ENCODE measurements at places on chromosomes 5 and 9.

DNA sequence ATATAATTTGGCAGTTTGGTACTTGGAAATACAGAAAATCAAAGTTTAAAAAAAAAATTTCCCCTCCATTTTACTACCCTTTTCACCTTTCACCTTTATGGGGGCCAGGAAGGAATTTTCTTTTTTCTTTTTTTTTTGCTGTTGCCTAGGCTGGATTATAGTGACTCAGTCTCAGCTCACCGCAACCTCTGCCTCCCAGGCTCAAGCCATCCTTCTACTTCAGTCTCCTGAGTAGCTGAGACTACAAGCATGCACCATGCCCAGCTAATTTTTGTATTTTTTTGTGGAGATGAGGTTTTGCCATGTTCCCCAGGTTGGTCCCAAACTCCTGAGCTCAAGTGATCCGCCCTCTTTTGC lies 9.1 kb downstream of the CHMP5 start:
- DNase-seq, result no peak

DNA sequence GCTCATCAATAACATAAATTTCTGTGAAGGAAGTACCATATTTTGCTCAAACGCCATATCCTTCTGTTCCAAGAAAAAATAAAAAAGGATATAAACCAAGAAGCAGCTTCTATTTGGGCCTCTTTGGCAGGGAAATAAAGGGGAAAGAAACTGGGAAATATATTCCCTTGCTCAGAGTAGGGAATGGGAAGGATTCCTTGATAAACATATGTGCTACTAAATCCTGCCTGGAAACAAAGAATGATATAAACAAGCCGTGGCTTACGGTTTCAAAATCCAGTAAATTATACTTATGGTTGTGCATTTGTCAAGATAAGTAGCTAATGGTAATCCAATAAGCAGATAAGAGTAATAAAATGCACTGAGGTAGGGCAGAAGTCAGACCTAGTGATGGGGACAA lies 481.6 kb downstream of the NTRK2 start:
- no peak for DNase-seq

- DNase-seq, result no peak
These were observed 69.0 kb upstream of the XPA start for GRCh38 chr9:97766092-97766491.

- DNase-seq, result no peak
These were observed at the start of gene PCDHGA1 for GRCh38 chr5:141330299-141331080. PCDHGA1 (plus strand) TSS chr5:141330514.

GRCh38 chr5:99030906-99031440 lies 102.2 kb upstream of the CHD1 start:
- DNase-seq, result no peak

DNA sequence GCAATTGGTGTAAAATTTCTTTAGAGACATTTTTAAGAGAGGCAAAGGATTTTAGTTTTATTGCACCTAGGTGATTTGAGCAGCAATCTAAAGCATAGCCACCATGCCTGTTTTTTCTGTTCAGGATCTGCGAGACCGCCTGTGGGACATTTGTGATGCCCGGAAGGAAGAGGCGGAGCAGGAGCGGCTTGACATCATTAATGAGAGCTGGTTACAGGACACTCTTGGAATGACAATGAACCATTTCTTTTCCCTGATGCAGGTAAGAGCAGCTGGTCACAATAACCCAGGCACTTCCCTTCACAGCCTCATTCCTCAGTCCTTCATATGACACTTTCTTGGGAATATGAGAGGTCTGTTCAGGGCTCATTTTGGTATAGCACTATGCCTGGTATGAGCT lies 103.2 kb upstream of the IL7R start:
- DNase-seq, result no peak

GRCh38 chr5:31769530-31769929 lies 130.6 kb downstream of the PDZD2 start:
- DNase-seq, result no peak

DNA sequence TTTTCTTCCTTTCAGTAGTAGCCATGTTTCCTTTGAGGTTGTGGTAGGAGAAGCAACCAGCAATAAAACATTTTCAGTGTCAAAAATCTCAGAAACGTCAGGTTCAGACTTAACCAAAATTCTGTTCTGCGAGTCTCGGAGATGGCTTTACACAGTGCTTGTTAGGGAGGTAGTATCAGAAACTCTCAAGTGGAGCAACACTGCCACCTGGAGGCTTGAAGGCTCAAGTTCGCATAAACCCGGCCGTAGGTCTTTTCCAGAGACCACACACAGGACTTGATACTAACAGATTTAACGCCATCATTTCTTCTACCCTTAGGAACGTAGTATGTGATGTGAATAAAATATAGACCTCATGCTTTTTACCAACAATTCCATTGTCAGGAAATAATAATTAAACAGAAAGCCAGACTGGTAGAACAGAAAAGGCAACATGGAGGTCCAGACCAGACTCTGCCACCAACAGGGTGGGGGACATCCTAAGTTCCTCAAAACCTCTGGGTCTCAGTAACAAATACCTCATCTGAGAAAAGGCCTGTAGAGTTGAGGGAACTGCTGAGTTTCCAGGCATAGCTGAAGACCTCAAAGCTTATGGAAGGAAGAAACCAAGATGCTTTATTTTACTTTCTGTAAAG lies 8.5 kb downstream of the PTGER4 start:
- DNase-seq, result peak; percentile 88

GRCh38 chr5:87121304-87122150 lies 146.2 kb upstream of the RASA1 start:
- DNase-seq, result peak; percentile 22

- no peak for DNase-seq
These were observed 197.4 kb upstream of the ISL1 start for GRCh38 chr5:51185850-51186329.

- no peak for DNase-seq
These were observed 116.0 kb upstream of the PPP1R26 start for GRCh38 chr9:135363596-135363995.

- no peak for DNase-seq
These were observed 300.5 kb upstream of the KIF2A start for GRCh38 chr5:62005551-62005950.

DNA sequence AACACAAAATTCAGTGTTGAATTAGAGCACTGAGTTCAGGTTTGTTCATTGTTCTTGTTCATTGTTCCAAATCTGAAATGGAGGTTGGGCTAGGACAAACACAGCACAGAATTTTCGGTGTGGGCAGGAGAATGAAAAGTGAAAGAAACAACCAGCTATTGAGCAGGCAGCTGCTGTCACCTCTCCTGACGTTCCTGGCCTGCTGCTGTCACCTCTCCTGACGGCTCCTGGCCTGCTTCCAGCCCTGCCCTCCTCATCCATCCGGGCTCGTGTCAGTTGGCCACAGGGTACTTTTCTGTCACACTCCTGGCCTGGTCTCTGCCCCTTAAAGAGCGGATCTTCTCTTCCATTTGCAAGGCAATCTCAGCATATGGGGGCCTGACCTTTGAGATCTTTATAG lies 45.2 kb upstream of the CKMT2 start:
- no peak for DNase-seq

GRCh38 chr9:93826905-93827544 lies 128.1 kb downstream of the BARX1 start:
- no peak for DNase-seq

DNA sequence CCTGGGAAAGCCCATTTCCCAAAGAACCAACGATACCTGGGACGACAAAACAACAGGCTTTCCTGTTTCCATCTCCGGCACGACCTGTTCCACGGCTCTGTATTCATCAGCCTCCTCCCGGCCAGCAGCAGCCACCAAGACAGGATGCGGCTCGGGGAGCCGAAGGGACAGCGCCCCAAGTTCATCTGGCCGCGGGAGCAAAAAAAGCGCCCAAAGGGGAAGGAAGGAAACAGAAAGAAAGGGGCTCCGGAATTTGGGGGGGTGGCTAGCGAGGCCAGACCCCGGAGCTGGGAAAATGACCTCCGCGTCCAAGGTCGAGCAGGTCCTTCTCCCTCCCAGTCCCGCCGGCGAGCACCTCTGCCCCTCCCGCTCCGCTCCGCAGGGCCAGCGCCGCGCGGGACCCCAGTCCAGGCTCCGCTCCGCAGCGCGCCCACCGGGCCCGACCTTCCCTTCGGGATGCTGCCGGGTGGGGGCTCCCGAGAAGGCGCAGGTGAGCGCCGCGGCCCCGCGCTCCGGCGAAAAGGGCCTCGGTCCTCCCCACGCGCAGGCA lies 608 bp downstream of the ELOVL7 start:
- DNase-seq, result peak; percentile 6
